NCI-H2081 treated with DMSO at 0.1 percent for 48 hours (cell line): ENCODE measurements at places on chromosomes 12 and 14.

GRCh38 chr12:64730588-64730969 lies 28.6 kb downstream of the GNS start:
- no peak for DNase-seq

DNA sequence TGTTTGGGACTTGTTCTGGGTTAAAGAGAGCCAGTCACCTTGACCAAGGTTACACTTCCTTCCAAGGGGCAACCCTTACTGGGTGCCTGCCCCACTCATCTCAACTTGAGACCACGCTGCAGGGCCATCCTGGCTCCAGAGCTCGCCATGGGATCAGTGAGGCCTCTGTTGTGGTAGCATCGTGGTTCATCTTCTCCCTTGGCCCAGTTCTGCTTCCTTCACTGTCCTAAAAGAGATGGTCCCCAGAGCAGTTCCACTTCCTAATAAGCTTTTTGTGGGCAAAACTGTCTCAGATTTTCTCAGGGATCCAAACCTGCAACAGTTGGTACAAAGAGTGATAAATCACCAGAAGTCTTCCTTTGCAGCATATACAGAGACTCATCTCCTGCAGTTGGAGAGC lies 165.9 kb upstream of the TMEM260 start:
- no peak for DNase-seq

- no peak for DNase-seq
Measured at GRCh38 chr12:90441431-90441830, 513.5 kb downstream of the CCER1 start.

DNA sequence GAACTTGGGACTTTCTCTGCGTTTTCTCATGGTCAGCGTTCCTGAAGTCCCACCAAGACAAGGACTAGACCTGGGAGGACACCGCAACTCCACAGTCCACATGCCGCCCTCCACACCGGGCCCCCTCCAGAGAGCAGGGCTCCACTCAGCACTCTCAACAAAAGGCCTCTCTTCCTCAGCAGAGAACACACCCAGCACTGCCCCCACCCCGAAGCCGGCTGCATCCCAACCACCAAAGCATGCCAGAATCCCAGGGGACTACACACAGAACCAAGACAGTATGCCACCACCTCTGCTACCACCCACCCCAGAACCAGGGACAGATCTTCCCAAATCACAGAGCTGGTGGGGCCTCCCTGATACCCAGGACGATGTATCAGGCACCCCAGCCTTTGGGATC lies 88.3 kb downstream of the BCL11B start:
- no peak for DNase-seq

DNA sequence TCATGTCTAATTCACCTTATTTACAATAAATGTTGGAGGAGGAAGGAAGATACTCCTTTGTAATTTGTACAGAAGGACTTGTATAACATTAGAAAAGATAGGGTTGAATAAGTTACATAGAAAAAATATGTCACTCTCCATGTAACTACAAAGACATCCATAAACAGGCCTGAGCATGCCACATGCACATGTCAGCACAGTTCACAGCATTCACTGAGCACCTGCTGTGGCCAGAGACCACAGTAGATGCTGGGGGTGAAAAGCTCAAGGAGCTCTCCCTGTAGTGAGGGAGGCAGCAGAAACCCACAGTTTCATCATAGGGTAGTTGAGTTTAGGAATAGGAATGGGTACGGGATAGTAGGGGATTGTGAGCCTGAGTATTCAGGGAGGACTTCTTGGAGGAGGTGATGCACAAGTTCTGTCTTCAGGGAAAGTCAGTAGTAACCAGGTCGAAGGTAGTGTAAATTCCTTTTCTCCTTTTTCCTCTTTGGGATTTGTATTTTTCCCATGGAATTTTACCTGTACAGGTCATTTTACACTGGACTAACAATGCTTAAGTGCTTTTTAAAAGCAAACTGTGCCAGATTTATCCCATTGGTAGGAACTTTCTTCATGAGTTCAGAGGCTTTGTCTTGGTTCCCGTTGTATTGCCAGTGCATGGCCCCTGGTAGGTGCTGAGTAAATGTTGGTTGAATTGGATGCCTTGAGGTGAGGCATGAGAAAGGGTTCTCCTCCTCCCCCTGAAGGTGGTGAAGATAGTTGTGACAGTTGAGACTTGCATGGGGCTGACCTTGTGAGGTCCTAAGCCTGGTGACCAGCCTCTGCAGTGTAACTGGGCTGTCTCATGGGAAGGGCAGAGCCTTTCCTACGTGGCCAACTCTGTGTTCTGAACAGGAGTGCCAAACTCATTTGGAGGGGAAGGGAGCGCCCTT lies 20.2 kb downstream of the PRKCH start:
- no peak for DNase-seq

- DNase-seq, result no peak
Measured at GRCh38 chr12:15151161-15152091, 69.8 kb downstream of the RERG start.

- DNase-seq, result no peak
Measured at GRCh38 chr12:131389054-131390013, 321.6 kb upstream of the SFSWAP start.

GRCh38 chr14:81517798-81518398 lies 15.8 kb downstream of the SEL1L start:
- no peak for DNase-seq

DNA sequence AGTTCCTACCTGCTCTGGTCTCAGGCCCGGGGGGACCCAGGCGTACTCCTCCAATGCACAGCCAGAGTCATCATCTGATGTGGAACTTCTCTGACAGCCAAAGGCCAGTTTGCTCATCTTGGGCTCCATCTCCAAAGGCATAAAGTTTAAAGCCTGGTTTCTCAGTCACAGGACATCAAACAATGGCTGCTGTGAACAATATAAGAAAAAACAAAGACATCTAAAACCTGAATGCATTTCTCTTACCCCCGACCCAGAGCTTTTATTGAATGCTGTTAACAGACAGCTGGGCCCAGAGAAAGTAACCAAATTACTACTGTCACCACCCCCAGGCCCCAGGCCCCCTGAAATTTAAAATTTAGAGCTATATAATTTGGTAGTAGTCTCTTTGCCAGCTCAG lies 117.2 kb downstream of the PRICKLE1 start:
- no peak for DNase-seq

- DNase-seq, result no peak
Measured at GRCh38 chr12:14771651-14772137, 31.6 kb downstream of the WBP11 start.

DNA sequence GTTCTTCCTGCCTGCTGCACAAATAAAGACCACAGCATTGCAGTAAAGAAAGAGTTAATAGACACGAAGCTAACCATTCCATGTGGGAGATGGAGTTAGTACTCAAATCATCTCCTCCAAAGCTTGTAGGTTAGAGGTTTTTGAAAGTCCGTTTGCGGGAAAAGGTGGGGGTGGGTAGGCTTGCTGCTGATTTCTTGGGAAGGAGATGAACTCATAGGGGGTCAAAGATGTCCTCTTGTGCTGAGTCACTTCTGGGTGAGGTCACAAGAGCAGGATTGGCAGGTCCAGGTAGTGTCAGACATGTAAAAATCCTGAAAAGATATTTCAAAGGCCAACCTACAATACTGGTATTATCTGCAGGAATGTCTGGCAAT lies 66.4 kb downstream of the PTHLH start:
- no peak for DNase-seq

DNA sequence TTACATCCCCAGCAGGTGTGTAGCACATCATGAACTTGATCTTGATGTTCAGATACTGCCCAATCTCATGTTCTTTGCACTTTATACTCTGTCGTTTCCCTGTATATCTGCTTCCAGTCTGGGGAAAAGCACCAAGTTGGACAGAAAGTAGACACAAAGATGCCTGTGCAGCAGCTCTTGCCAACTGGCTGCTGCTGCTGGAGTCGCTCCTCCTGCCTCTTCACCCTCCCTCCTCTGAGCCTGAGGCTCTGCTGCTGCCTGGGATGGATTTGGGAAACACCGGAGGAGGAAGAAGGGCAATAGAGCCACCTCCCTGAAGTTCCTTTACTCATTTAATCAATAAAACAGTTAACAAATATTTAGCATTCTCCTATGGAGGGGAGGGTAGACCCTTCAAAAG lies 32.4 kb downstream of the ADCK1 start:
- DNase-seq, result no peak

DNA sequence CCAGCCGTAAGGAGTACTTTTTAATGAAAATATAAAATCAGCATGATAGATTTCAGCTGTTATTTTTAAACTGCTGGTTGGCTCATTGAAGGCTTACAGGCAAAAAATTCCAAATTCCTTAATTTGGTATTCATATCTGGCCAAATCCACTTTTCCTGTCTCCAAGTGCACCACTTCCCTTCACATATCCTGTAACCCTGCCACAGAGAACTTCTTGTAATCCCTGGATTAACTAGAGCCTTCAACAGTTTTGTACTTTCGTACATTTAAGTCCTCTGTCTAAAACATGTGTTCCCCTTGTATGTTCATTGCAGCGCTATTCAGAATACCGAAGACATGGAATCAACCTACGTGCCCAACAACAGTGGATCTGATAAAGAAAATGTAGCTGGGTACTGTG lies 9.6 kb downstream of the PUS7L start:
- no peak for DNase-seq

DNA sequence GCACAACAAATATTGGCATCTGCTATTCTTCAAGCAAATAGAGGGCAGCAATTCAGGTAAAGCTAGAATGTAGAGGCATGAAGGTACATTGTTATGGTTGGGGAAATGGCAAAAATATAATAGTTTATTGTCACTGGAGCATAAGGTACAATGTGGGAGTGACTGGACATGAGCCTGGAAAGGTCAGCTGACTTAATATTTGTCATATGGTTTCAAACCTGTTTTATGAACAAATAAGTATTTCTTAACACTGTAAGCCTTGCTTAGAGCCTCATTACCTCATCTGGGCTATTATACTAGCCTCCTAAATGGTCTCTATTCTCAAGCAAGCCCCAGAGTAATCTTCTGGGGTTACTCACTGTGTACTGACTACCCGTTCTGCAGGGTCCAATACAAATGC lies 33.7 kb downstream of the FAM177A1 start:
- DNase-seq, result no peak

DNA sequence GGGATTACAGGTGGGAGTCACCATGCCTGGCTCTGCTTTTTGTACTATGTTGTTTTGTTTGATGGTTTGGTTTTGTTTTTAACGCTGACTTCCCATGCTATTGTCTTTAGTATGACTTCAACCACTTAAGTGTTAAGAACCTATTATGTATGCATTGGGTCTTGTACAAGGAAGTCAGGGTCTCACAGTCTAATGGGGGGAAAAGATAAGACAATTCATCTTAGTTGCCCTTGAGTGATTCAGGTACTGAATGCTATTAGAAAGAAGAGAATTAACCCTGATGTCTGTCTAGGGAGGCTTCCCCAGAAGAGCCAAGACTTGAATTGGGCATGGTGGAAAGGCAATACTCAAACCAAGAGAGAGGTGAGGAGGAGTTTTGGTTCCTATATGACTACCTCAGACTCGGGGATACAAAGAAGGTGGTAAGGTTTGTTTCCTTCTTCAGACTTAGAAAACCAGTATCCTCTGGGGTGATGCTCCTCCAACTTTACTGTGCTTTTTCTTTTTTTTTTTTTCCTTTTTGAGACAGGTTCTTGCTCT lies 64.6 kb downstream of the SUSD6 start:
- DNase-seq, result no peak

GRCh38 chr12:75716291-75717025 lies 205.0 kb upstream of the KRR1 start:
- DNase-seq, result no peak

GRCh38 chr12:121533394-121534090 lies 47.3 kb downstream of the KDM2B start:
- no peak for DNase-seq

DNA sequence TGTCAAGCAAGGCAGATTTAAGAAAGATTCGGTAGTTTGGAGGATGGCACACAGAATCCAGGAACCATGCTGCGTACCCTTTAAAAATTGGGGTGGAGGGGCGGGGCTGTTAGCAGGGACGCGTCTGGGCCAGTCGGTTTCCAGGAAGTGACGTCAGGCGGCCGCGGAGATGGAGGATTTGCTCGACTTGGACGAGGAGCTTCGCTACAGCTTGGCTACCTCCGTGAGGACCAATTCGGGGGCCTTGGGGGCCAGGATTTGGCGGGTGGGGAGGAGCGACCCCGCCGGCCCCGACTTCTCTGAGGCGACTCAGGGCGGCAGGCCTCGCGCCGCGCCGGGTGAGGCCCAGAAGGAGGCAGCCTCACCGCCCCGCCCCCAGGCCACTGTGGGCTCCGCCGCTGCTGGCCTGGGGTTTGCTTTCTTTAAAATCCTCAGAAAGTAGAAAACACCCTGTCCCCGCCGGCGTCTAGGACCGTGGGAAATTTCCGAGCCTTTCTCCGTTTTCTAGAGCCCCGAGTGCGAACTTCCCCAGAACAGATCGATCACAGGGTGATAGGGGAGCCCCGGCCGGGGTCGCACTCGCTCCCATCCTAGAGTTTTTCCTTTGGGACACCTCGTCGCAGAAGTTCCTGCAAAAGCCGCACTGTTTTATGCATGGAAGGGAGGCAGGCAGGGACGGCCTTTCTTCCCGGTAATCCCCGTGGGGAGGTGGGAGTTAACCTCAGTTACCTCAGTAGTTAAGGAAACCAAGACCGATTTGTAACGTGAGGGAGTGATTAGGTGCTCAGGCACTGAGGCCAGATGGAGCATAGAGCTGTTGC lies at the start of gene IFT43:
Gene IFT43 (plus strand): TSS at position 146 of the 821 bp plus-strand sequence. CDS start 24 bp downstream, at position 170.
- DNase-seq, result no peak

- DNase-seq, result no peak
Measured at GRCh38 chr14:90496379-90496778, 99.5 kb downstream of the CALM1 start.

DNA sequence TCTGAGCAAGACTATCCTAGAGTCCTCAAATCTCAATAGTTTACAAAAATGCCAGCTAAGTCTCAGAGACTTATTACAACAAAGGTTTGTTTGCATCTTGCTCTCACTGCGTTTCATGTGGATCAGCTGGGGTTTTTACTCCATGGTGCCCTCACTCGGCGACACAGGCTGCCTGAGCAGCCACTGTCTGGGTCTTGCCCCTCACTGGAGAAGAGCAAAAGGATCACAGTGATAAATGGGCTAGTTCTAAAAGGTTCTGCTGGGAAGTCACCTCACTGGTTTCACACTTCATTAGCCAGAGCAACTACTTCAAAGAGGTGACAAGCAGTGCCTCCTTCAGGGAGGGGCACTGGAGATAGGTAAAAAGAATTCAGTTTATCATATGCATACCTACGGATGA lies 392.0 kb downstream of the RPL10L start:
- DNase-seq, result no peak

DNA sequence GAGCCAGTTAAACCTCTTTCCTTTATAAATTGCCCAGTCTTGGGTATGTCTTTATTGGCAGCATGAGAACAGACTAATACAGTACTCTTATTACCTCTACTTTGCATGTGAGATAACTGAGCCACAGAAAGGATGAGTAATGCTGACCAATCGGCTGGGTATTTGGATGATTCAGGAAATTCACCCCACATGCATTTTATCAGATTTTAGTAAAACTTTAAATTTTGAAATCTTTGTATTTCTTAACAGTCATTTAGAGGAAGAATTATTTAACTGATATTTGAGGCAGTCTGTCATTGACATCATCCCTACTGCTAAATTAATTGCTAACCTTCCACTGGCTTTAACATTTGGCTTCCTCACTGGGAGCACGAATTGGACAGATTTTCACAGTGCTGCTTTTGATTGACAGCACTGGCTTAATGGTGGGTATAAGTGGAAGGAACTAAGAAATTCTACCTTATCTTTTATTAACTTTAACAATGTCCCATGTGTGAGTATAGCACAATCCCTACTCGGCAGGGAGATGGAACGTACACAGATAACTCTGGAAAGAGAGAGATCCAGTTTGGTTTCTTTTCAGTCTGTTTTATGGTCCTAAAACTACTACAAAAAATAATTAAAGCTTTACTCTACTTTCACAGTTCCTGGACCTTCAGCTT lies 261.0 kb downstream of the DACT1 start:
- DNase-seq, result no peak
